Activated CD4-positive, alpha-beta memory T cell treated with anti-CD3 and anti-CD28 coated beads, Interleukin-2, amount 10 ng/mL, durations not matched to agents 7 days and 5 days (primary cell): ENCODE measurements at places on chromosomes 3 and 15.

DNA sequence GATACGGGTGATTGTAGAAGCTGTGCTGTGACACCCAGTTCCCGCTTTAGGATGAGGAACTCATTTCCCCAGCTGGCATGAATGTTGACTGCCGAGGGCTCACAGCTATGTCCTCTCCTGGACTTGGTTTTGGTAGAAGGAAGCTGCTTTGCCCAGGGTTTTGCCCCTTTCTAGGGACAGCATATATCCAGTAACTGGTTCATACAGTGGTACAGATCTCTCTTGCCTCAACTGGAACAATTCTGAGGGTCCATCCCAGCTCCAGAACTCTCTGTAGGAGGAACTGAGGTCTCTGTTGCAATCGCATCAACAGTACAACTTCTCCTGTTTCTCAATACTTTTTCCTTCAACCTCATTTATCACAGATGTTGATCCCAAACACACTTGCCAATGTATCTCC lies 54.5 kb upstream of the FNDC3B start:
- DNase-seq, result no peak

DNA sequence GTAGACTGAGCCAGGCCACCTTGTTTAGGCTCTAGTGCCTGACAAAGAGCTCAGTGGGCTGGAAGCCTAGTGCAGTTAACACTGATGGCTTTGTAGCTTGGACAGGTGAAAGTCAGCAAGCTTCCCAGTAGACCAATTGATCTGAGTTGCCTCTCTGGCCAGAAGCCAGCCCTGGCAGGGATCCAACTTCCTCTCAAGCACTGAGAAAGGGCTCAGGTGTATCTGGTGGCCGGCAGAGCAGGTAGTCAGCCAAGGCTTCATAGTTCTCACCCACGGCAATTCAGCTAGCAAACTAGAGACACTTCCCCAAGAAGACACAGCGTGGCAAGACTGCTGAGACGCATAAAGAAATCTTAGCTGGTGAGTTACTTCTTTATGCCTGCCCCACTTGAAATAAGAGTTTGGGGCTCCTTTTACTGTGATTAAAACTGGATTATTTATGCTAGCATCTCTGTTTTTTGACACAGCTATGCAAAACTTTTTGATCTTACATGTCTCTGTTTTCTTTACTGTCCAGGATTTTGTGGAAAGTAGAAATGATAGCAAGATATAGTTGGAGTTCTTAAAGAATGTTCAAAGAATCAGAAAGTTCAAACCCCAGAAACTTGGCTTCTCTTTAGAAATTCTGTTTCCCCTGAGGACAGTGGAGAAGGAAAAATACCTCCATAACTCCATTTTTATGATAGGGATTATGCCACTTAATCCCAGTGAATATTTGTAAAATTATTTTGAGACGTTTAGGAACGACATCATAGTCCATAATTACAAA lies 8.4 kb upstream of the CA12 start:
- DNase-seq, result no peak

DNA sequence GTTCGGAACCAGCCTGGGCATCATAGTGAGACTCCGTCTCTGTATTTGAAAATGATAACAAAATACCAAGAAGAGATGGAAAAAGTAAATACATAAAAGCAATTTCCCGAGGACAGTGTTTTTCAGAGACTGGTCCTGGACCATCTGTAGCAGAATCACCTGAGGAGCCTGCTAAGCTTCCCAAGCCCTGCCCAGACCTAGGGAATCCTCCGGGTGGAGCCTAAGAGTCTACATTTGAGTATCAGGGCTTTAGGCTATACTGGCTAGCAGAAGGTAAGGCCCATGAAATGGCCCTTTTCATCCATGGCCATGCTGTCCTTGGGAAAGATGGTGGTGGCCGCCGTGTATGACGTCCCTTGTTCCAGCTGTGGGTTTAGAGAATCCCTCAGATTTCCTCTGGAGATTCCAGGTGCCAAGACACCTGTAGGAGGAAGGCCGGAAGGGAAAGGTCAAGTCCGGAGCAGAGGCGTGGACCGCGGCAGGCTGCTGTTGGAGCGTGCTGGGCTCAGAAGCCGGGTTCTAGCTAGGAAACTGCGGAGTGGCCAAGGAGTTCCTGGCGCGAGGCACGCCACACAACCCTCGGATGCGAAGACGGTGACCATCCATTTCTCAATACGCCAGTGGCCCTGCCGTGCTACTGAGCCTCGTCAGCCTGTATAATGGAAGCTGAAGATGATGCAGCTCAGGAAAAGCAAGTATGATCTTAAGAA lies 50.9 kb downstream of the TMEM44 start:
- no peak for DNase-seq

DNA sequence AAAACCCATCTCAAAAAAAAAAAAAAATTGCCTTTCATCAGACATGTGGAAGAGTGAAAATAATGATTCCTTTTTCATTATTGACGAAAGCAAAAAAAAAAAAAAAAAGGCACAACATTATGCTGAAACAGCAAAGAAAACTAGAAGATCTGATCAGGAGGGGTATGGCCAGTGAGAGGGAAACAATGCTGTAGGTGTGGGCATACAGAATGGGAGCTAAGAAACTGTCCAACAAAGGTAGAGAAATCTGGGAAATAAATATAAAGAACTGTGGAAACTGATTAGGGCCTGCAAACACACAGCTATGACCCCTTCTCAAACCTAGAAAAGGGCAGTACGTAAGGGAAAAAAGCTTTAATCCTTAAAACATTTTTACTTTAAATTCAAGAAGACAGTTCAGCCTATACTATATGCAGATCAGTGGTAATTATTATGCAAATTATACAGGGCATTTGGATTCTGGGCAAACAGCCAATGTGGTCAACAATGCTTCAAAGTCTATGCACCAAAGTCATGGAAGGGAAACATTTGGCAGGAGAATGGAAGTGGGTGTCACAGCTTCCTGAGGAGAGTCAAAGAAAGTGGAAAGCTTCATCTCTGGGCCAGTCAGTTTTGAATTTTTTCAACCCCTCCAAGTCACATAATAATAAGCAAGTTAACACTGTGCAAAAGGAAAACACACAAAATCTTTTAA lies 68.3 kb upstream of the SLC12A8 start:
- no peak for DNase-seq

DNA sequence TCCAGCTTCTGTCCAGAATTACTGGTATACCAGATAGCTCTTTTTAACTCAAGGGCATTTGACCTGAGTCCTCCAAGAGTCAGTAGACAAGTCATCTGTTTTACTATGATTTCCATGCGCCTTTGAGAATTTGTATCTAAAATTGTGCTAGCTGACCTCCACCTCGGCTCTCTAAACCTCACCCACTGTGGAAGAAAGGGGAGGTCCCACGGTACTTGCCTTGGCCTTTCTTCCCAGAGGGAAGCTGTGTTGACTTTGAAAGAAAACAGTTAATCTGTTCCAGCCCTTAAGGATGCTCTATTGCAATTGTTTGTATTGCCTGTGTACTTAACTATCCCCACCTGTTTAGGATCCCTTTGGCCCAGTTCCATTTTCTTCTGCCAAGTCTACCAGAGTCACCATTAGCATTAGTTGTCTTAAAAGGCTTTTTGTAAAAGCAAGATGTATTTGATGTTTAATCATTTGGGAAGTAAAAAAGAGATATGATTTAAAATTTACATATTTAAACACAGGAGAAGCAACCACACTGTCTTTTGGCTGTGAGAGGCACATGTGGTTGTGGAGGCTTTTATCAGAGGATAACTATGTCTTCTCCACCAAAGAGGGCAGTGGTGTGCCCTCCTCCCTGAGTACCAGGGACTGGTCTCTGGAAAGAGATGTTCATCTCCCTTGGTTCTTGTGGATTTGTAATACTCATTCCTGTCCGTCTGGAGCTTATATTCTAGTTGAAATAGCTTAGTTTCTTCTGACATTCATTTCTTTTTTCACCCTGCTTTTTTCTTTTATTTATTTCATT lies 88.8 kb downstream of the CRTC3 start:
- no peak for DNase-seq

- no peak for DNase-seq
Observed at GRCh38 chr15:39504808-39505207, 76.1 kb upstream of the THBS1 start.

- no peak for DNase-seq
Observed at GRCh38 chr3:192514754-192515663, 212.3 kb downstream of the FGF12 start.

GRCh38 chr3:24199775-24200247 lies 254.7 kb downstream of the NR1D2 start:
- DNase-seq, result no peak

DNA sequence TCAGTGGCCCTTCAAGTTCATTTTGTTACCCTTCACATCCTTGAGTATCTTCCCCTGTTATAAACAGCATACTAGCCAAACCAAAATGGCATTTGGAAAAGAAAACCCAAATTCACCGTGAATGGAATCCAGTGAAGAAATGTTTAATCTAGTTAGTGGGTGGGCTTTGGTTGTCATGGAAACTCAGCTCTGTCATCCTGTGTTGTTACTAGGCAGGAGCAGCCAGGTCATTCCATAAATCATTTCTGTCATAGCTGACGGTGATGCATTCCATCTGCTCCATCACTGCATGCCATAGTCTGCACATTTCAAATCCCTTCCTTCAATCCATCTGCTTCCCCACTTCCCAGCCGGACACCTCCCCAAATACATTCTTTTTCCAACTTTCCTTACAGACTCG lies 140.4 kb upstream of the CGNL1 start:
- no peak for DNase-seq

DNA sequence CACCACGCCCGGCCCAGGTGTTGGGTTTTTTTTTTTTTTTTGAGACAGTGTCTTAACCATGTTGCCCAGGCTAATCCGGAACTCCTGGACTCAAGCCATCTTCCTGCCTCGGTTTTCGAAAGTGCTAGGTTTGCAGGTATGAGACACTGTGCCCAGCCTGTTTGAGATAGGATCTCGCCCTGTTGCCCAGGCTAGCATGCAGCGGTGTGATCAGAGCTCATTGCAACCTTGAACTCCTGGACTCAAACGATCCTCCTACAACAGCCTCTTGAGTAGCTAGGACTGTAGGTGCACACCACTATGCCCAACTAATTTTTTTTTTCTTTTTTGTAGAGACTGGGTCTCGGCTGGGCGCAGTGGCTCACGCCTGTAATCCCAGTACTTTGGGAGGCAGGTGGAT lies 20.3 kb upstream of the ITPKA start:
- no peak for DNase-seq

DNA sequence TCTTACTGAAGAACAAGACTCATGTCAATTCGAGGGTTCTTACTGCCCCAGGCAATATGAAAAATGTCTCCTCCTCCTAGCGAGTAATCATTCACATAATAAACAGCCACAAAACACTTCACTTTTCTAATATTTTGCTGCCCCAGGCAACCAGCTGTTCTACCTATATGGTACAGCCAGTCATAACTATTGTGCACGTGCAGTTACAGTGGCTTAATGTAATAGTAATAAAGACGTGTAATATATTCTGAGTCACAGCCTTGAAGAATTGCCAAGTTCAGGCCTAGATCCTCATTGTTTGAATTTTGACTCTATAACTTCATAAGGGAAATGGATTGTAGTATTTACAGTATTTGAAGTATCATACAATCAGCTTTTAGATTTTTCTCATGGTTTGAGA lies 1250.0 kb upstream of the GBE1 start:
- DNase-seq, result no peak

DNA sequence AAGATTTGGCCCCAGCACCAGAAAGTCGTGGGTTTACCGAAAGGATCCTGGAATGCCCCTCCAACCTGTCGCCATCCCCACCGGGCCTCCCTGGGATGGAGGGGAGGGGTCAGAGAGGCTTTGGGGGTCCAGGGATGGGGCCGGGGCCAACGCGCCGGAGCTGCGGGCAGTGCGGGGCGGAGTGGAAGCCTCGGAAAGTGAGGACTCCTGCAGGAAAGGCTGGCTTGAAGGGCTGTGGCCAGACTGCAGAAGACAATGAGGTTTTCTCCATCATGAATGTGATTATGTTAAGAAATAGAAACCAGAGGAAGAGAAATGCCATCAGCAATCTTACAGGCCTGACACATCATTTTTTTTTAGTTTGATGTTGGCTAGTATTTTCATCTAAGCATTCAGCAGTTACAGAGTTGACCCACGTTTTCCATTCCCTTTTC lies 738 bp downstream of the YEATS2 start:
- peak; percentile 40 for DNase-seq

- DNase-seq, result no peak
Observed at GRCh38 chr3:71901645-71902044, 116.7 kb upstream of the PROK2 start.

DNA sequence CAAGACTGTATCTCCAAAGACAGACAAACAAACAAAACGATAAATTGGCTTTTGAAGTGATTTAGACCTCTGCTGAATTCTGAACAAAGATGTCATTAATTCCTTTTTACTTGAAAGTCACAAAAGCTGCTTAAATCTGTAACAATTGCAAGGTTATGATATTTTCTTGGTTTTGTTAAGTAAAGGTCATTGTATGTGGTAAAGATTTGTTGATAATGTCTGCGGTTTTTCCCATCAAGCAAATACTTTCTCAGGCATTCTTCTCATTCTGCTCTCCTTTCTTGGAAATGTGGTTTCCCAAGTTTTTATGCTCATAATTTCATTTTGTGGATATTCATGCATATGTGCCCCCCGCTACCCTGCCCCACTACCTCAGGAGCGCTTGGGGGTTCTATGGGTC lies 116.5 kb downstream of the SLMAP start:
- DNase-seq, result no peak

DNA sequence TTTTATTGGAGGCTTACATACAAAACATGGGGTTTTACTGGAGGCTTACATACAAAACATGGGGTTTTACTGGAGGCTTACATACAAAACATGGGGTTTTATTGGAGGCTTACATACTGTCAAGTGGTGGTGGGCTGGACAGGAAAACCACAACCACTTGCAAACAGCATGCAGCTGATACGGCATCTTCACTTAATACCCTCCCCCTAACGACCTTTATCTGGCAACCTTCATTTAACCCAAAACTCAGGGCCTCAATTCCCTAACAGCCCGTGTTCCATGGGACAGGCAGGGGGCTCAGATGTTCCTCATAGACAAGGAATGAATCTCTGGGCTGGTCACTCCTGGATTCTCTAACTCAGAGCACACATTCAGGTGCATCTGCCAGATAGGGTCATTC lies 137.1 kb downstream of the CD47 start:
- DNase-seq, result no peak

DNA sequence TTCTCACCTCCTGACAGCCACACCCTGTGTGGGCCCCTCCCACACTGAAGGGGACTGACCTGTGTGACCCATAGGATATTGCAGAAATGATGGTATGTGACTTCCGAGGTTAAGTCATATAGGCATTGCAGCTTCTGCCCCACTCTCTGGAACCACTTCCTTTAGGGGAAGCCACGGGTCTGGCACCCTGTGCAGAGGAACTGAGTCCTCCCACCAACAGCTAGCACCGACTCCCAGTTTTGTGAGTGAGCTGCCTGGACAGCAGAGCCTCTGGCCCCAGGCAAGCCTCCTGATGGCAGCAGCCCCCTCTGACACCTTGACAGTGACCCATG lies 24.6 kb upstream of the SLC6A6 start:
- DNase-seq, result peak; percentile 79

- no peak for DNase-seq
Observed at GRCh38 chr3:192060160-192060781, 599.3 kb downstream of the PYDC2 start.

DNA sequence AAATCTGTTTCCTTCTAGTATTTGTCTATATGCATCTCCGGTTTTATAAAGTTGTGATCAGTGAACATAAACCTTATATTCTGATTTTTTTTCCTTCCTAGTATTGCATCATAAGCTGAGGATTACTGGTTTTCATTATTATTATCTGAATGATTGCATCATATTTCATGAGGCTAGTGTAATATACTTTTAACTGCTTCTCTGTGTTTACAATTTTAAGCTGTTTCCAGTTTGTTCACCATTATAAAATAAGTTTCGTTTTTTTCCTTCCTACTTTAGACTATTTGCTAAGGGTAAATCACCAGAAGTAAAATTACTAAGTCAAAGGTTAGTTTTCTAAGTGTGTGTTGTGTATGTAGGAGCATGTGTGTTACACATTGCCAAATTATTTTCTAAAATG lies 20.2 kb downstream of the SEMA6D start:
- no peak for DNase-seq
